ENCODE measurements at places on chromosomes 13 and 19. TPM values are rescaled to one million over a fixed set of nuclear protein-coding genes. Genes with fewer than 3 reads are reported as not detected.
A peak's percentile ranks its signal among the peaks of the same experiment; 100 is the strongest.

DNA sequence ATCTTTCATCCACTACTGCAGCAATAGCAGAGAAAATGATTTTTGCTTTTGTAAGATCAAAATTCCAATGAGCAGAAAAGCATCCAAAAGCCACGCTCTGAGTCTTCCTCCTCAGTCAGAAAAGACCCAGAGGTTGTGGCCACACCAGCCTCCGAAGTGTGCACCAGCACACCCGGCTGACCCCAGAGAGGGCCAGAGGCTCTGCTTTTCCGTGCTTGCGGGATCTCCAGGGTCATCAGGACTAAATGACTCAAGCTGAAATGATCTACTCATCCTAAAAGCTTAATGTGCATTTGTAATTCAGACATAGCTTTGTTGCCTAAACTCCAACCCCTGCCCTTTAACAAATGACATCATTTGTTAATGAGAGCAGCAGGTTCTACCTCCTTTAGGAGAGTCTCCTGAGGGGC, 16.5 kb downstream of the RXFP2 start:
- no peaks in the 10 kb centered on the region for H3K27me3 ChIP-seq
- DNase-seq: no peak
- no peak overlapping the region for H3K4me3 ChIP-seq
- H3K36me3 ChIP-seq: no peaks in the 10 kb centered on the region
- H3K4me1 ChIP-seq: no peaks in the 10 kb centered on the region

DNA sequence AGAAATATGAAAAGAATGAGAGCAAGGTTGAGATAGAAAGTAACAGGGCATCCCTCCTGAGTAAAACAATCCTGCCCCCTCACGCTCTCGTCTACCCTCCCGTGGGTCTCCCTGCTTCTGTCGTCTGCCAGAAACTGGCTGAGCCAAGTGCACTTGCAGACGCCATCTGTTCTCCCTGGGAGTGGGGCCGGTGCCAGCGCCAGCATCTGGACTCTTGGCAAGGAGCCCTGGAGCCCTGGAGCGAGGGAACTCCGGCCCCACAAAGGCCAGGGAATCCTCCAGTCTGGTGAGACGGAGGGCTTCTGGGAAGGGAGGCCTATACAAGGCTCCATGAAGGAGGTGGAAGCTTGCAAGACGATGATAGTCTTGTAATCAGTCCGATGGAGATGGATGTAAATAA, 2.3 kb upstream of the TMEM91 start:
- no peaks in the 10 kb centered on the region for H3K4me1 ChIP-seq
- DNase-seq: peak; percentile 47
- no peaks in the 10 kb centered on the region for H3K27me3 ChIP-seq
- H3K27ac ChIP-seq: no peak overlapping the region

SIGLEC12 gene
- total RNA-seq: 0.91 TPM

FCHO1 gene
- 10.7 TPM for total RNA-seq

GRCh38 chr19:35351411-35352176, 3.9 kb downstream of the FFAR1 start:
- no peaks in the 10 kb centered on the region for H3K4me1 ChIP-seq
- no peaks in the 10 kb centered on the region for H3K27me3 ChIP-seq
- H3K27ac ChIP-seq: no peak overlapping the region
- H3K36me3 ChIP-seq: no peaks in the 10 kb centered on the region
- DNase-seq: no peak

NDFIP2 gene
- total RNA-seq: 30.8 TPM

- no peak overlapping the region for H3K27ac ChIP-seq
- H3K4me3 ChIP-seq: no peak overlapping the region
- H3K27me3 ChIP-seq: no peaks in the 10 kb centered on the region
- no peaks in the 10 kb centered on the region for H3K36me3 ChIP-seq
- DNase-seq: no peak
- no peaks in the 10 kb centered on the region for H3K4me1 ChIP-seq
These were observed 197.4 kb downstream of the RGCC start for GRCh38 chr13:41654796-41655195.

- no peaks in the 10 kb centered on the region for H3K27me3 ChIP-seq
- H3K4me3 ChIP-seq: peak within 1 kb of the TSS; percentile 100
- peaks cover 4% of the 10 kb centered on the region for H3K4me1 ChIP-seq
- H3K36me3 ChIP-seq: peaks cover 12% of the 10 kb centered on the region
These were observed at the start of gene ATG4D for GRCh38 chr19:10543420-10544241. ATG4D (plus strand) TSS chr19:10543904; CDS start chr19:10544091, 187 bp downstream.

- H3K27ac ChIP-seq: peak overlapping the region; percentile 57
- no peaks in the 10 kb centered on the region for H3K27me3 ChIP-seq
- no peak overlapping the region for H3K4me3 ChIP-seq
- H3K36me3 ChIP-seq: no peaks in the 10 kb centered on the region
- DNase-seq: peak; percentile 23
These were observed 368.2 kb upstream of the TSHZ3 start for GRCh38 chr19:31717269-31717923.

GRCh38 chr19:38266981-38267597, 2.7 kb downstream of the SPINT2 start:
- H3K36me3 ChIP-seq: no peaks in the 10 kb centered on the region
- peak overlapping the region; percentile 93 for H3K27ac ChIP-seq
- no peak for DNase-seq
- peaks cover 7% of the 10 kb centered on the region for H3K4me1 ChIP-seq
- peak overlapping the region; percentile 3 for H3K4me3 ChIP-seq

GRCh38 chr19:7603919-7604318, 8.3 kb downstream of the CAMSAP3 start:
- H3K27me3 ChIP-seq: no peaks in the 10 kb centered on the region
- no peak overlapping the region for H3K4me3 ChIP-seq
- no peak overlapping the region for H3K27ac ChIP-seq
- DNase-seq: no peak

THSD8 gene
- 0.91 TPM for total RNA-seq

GRCh38 chr19:19633711-19634515, 5.9 kb upstream of the LPAR2 start:
- no peaks in the 10 kb centered on the region for H3K27me3 ChIP-seq
- H3K4me3 ChIP-seq: no peak overlapping the region
- DNase-seq: no peak

DNA sequence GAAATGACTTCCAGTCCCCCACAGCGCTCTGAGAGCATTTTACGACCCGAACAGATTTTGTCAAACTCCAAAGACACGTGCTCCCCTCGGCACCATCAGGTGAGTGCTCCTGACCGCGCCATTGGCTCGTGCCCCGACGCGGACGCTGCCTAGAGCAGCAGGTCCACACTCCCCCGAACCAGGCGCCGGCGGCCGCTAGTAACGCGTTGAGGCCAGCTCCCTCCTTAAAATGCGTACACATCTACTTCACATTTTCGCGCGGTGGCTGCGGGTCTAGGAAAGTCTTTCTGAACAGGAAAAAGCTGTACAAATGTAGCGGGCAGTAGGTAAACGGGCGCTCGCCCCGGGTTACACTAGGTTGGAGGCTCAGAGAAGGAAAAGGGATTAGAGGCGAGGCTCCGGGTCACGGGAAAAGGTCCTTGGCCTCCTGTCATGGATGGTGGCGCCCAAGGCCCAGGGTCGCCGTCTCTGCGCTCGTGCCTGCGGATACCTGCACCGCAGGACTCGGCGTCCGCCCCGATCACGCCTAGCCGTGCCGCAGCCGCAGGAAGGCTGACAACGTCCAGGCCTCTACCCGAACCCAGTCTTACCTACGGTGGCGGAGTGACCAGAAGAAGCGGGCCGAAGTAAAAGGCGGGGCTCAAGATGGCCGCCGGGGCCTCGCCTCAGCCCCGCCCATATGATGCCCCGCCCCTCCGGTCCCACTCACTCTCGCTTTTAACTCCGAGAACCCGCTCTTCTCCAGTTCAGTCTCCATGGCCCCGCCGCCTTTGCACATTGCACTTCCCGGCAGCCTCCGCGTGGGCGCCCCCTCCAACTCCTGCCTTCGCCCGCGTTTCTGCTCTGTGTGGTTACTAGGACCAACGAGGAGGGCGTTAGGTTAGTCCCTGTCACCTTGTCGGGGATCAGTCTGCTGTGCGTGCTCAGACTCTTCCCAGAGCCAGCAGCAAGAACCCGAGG, at the start of gene ESD:
TSS of gene ESD (minus strand) at position 647 of the 960 bp plus-strand sequence. CDS start 5,748 bp downstream, outside the sequence.
- peak within 1 kb of the TSS; percentile 69 for H3K4me3 ChIP-seq
- H3K27ac ChIP-seq: peak within 1 kb of the TSS; percentile 94
- no peaks in the 10 kb centered on the region for H3K36me3 ChIP-seq
- peak; percentile 92 for DNase-seq
- H3K27me3 ChIP-seq: no peaks in the 10 kb centered on the region

GRCh38 chr13:111270126-111270525, 50.3 kb upstream of the TEX29 start:
- H3K27me3 ChIP-seq: no peaks in the 10 kb centered on the region
- H3K27ac ChIP-seq: peak overlapping the region; percentile 76
- H3K36me3 ChIP-seq: no peaks in the 10 kb centered on the region
- no peak for DNase-seq
- H3K4me3 ChIP-seq: peak overlapping the region; percentile 1

DNA sequence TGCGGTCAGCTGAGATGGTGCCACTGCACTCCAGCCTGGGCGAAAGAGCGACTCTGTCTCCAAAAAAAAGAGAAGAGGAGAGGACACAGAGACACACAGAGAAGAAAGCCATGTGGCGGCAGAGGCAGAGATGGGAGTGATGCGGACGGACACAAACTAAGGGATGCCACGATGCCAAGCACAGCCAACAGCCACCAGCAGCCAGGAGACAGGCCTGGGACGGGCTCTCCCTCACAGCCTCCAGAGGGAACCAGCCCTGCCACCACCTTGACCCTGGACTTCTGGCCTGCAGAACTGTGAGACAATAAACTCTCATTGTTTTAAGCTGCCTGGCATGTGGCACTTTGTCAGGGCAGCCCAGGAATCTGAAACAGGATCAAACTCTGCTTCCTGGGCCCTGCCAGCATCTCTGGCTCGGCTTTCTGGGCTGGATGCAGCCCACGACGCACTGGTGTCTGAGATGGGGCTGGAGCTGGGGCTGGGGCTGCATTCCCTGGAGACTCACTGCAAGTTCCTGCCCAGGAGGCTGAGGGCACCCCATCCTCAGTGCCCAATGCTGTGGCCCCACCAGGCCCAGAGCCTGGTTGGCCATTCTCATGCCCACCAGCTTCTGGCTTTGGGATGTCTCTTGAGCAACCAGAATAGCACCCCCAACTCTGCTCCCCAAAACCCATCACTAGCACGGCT, 3.0 kb downstream of the F2RL3 start:
- H3K4me1 ChIP-seq: peaks cover 6% of the 10 kb centered on the region
- H3K27ac ChIP-seq: no peak overlapping the region
- H3K27me3 ChIP-seq: no peaks in the 10 kb centered on the region
- H3K36me3 ChIP-seq: no peaks in the 10 kb centered on the region

TUBB4A gene
- total RNA-seq: 0.23 TPM

GNG7 gene
- 22.9 TPM for total RNA-seq

- no peaks in the 10 kb centered on the region for H3K36me3 ChIP-seq
- DNase-seq: no peak
- no peaks in the 10 kb centered on the region for H3K27me3 ChIP-seq
- no peak overlapping the region for H3K4me3 ChIP-seq
- no peak overlapping the region for H3K27ac ChIP-seq
- no peaks in the 10 kb centered on the region for H3K4me1 ChIP-seq
These were observed 802.7 kb downstream of the PCDH9 start for GRCh38 chr13:66427458-66427861.

NKPD1 gene
- 4.1 TPM for total RNA-seq

ARL11 gene
- 0.05 TPM for total RNA-seq

GRCh38 chr13:77698201-77699058, 943 bp downstream of the SLAIN1 start:
- H3K4me3 ChIP-seq: peak overlapping the region; percentile 73
- no peaks in the 10 kb centered on the region for H3K36me3 ChIP-seq
- no peaks in the 10 kb centered on the region for H3K4me1 ChIP-seq
- H3K27me3 ChIP-seq: no peaks in the 10 kb centered on the region
- H3K27ac ChIP-seq: peak overlapping the region; percentile 55

- no peaks in the 10 kb centered on the region for H3K36me3 ChIP-seq
- no peaks in the 10 kb centered on the region for H3K4me1 ChIP-seq
- H3K27ac ChIP-seq: no peak overlapping the region
These were observed 61.8 kb downstream of the ZNF723 start for GRCh38 chr19:22893855-22894270.

GRCh38 chr19:17319473-17320238, 10.3 kb downstream of the DDA1 start:
- peaks cover 11% of the 10 kb centered on the region for H3K36me3 ChIP-seq
- no peak for DNase-seq
- H3K4me3 ChIP-seq: no peak overlapping the region
- H3K4me1 ChIP-seq: no peaks in the 10 kb centered on the region

Measured in prostate gland (tissue), 2 donors.